ENCODE measurements at places on chromosomes 2 and 18.

GRCh38 chr18:11136241-11136640, 13.1 kb downstream of the PIEZO2 start:
- DNase-seq = no peak

- DNase-seq = no peak
These were observed 34.2 kb upstream of the MLPH start for GRCh38 chr2:237452861-237453260.

DNA sequence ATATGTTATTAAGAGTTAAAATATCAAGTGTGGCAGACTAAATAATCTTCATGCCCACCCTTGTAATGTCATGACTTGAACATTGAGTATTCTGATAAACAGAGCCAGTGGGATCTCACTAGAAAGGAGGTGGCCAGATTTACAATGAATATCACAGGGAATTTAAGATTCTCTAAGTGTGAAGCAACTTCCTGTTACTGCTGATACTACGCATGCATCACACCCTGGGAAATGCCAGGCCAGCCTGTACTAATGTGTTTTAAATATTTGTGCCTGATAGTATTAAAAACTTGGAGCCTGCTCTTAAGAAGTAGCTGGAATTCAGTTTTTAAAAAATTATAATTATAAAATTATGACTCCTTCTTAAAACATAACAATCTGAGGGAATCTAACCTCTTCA, 148.3 kb downstream of the LAMA3 start:
- DNase-seq = no peak

DNA sequence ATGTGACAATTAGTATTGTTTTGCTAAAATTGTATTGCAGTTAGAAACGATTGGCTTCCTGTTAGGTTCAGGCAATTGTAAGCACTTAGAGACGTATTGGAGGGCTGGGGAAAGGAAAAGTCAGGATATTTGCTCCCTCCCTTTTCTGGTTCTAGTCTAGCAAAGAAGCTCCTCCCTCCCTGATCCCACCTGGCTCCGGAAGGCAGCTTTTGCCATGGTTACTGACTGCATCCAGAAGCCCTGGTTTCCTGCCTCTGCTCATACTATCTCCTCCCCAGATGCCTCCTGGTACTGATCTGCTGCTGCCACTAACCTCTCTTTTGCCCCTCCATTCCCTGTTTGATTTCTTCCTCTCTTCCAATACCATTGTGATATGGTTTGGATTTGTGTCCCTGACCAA, 275.9 kb downstream of the MREG start:
- no peak for DNase-seq

DNA sequence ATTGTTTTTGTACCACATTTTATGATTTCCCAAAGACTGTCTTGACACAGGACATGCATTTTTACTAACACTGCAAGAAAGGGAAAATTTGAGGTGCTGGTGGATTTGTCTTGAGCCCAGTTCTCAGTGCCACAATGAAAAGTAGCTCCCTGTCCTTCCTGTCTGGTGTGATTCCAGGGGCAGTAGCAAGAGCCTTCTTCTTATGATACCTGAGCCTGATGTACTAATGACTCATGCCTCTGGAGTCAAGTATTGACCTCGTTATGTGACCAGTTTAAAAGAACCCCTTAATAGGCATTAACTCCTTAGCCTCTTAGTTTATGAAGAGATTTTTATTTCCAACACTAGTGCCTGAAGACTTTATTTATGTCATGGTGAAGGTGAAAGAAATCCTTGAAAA, 728.6 kb downstream of the SLC4A3 start:
- no peak for DNase-seq

DNA sequence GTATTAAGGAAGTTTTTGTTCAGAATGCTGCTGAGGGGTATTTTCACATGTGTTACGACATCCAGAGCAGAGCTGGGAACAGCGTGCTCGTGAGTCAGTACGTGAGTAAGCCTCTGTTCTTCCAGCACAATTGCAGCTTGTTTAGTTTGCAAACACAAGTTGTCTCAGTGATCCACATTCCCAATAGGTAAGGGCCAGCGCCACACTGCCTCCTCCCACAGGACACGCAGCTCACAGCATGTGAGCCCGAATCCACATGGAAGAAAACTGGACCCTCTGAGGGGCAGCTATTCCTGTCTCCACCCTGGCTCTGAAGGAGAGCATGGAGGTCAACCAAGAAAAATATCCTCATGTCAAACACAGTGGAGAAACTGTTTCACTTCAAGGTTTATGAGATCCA, 173.9 kb upstream of the PID1 start:
- peak; percentile 59 for DNase-seq

All from HS-27A (cell line).